ENCODE measurements at places on chromosomes 2 and 18. TPM values are rescaled to one million over a fixed set of nuclear protein-coding genes. Genes with fewer than 3 reads are reported as not detected.

GRCh38 chr18:61742565-61743429 is 150.0 kb downstream of the RNF152 start:
- no peak for DNase-seq
- no peaks in the 10 kb centered on the region for H3K36me3 ChIP-seq
- H3K27ac ChIP-seq, result no peak overlapping the region
- no peak overlapping the region for H3K4me3 ChIP-seq
- no peaks in the 10 kb centered on the region for H3K4me1 ChIP-seq
- H3K27me3 ChIP-seq, result no peaks in the 10 kb centered on the region

SPATA3 gene
- total RNA-seq, result not detected

SAG gene
- total RNA-seq, result not detected

- no peak overlapping the region for H3K27ac ChIP-seq
- DNase-seq, result no peak
- H3K27me3 ChIP-seq, result no peaks in the 10 kb centered on the region
- no peak overlapping the region for H3K4me3 ChIP-seq
Measured at GRCh38 chr2:84938194-84938879, 32.6 kb upstream of the KCMF1 start.

PRKCE gene
- total RNA-seq, result 13.2 TPM

- H3K4me1 ChIP-seq, result peaks cover 20% of the 10 kb centered on the region
- H3K27ac ChIP-seq, result no peak overlapping the region
- peaks cover 8% of the 10 kb centered on the region for H3K27me3 ChIP-seq
- no peaks in the 10 kb centered on the region for H3K36me3 ChIP-seq
Measured at GRCh38 chr18:27527856-27528255, 342.7 kb upstream of the CHST9 start.

MOCOS gene
- 0.85 TPM for total RNA-seq

- no peak overlapping the region for H3K4me3 ChIP-seq
- no peaks in the 10 kb centered on the region for H3K27me3 ChIP-seq
- no peaks in the 10 kb centered on the region for H3K4me1 ChIP-seq
- no peaks in the 10 kb centered on the region for H3K36me3 ChIP-seq
- peak; percentile 40 for DNase-seq
- no peak overlapping the region for H3K27ac ChIP-seq
Measured at GRCh38 chr2:191612496-191612895, 65.4 kb upstream of the NABP1 start.

CCBE1 gene
- total RNA-seq, result 1.8 TPM

CTAGE1 gene
- total RNA-seq, result not detected

LINC00305 gene
- 0.21 TPM for total RNA-seq

DNA sequence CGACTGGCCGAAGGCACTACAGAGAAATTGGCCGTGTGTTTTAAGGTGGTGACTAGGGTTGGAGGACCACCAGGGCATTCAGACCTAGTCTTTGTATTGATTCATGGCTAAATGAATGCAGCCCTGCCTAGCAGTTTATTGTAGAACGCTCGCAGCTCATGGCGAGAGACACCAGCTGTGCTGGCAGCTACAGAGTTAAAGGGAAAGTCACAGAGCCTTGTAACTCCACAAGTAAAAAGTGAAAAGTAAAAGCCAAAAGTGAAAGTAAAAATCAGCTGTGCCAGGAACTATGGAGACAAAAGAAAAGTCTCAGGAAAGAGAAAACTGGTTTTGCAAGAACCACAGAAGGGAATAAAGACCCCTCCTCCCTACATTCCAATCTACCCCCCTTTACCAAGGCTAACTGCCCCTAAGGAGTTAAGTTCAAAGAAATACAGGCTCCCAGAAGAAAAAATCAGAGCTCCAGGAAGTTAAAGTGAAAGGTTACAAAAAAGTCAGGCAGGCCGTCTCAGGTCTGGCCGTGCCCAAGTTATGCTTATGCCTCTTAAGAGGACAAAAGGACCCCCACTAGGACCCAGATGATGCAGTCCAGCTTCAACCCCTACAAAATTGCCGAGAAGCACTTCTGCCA is 46.4 kb upstream of the SELENOI start:
- no peaks in the 10 kb centered on the region for H3K36me3 ChIP-seq
- H3K27ac ChIP-seq, result no peak overlapping the region
- peaks cover 44% of the 10 kb centered on the region for H3K27me3 ChIP-seq
- peaks cover 11% of the 10 kb centered on the region for H3K4me1 ChIP-seq
- peak overlapping the region; percentile 18 for H3K4me3 ChIP-seq

DNA sequence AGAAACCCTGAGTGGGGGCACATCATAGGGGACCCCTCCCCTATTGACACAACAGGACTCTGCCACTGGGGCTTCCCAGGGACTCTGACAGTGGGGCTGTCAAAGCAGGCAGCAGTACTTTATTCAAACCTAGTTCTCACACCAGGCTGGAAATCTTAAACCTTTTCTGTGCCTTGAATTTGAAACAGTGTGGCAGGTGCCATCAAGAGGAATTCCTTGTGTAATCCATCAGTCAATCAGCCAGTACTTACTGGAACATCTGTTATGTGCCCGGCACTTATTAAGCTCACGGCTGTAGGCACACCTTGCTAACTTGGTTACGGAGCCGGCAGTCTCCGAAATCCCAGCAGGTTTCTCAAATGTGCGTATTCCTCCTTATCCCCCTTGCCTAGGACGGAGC is 12.0 kb downstream of the GLI2 start:
- H3K27ac ChIP-seq, result no peak overlapping the region
- H3K4me1 ChIP-seq, result peaks cover 10% of the 10 kb centered on the region
- no peaks in the 10 kb centered on the region for H3K36me3 ChIP-seq
- no peak for DNase-seq

DNA sequence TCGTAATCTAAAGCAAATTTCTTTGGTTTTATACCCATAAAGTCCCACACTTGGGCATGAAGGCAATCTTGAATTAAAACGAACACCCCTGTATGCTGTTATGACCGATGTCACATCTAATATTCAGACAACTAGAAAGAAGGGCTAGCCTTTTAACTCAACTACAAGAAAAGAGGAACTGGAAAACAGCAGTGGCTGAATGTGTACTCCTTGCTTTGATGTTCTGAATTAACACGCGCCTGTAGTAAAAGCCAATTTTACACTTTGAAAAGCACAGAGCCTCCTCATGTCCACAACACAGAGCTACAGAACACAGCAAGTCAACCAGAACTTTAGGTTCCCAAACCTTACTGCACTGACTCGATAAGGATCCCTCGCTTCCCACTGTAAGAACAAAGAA is 147.6 kb downstream of the HDAC4 start:
- DNase-seq, result no peak
- H3K4me1 ChIP-seq, result peaks cover 7% of the 10 kb centered on the region
- H3K36me3 ChIP-seq, result no peaks in the 10 kb centered on the region
- H3K4me3 ChIP-seq, result no peak overlapping the region
- no peak overlapping the region for H3K27ac ChIP-seq

TUBB8B gene
- not detected for total RNA-seq

Measured in cardiac muscle cell (in vitro differentiated cells and primary cell).